Pulmonary artery endothelial cell (primary cell): ENCODE measurements at places on chromosomes 5 and 9. TPM values are rescaled to one million over a fixed set of nuclear protein-coding genes. Genes with fewer than 3 reads are reported as not detected.

- DNase-seq: no peak
Observed at GRCh38 chr5:175133185-175133584, 310.8 kb downstream of the DRD1 start.

GRCh38 chr5:170503990-170504596 is at the start of gene KCNIP1:
Gene KCNIP1 (plus strand): TSS chr5:170504020.
- DNase-seq: no peak

DNA sequence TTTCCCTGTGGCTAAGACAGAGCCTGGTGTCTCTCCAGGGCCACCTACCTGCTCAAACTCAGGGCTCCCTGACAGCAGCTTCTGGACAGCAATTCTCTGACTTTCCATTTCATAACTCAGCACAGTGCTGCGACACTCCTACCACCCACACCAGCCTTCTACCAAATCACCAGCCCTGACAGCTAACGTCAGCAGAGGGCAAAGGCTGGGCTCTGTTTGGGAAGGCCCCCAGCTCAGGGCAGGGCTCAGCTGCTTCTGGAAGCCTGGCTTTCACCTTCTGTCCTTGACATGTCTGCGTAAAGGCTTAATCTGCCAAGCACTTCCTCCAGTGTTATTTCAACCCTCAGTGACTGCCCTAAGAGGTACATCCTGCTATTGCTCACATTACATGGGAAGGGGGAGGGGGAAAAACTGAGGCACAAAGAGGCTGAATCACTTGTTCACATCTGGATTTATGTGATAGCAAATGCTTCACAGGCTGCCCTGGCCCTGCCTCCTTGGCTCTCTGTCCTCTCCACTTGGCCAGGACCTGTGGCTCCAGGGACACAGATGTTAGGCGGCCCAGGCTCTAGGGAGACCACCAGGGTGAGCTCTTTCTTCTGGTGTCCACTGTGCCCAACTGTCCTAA is 102.5 kb upstream of the PANK3 start:
- peak; percentile 19 for DNase-seq

- DNase-seq: no peak
Observed at GRCh38 chr5:142926549-142926948, 156.4 kb downstream of the ARHGAP26 start.

DNA sequence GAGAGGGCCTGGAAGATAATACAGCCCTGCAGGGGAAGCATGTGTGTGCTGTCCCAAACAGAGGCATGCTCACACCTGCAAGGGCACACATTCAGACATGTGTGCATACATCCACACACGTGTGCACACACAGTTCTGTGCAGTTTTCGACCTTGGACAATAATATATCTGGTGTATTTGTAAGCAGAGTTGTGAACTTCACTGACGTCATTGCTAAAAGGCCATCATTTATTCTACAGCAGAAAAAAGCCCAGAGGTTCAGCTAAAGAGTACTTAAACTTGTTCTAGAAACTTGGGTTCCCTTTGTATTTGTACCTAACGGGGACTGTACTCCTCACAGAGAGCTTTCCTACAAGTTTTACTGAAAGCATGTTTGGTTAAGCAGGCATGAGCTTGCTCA is 19.5 kb downstream of the IRX2 start:
- no peak for DNase-seq

DNA sequence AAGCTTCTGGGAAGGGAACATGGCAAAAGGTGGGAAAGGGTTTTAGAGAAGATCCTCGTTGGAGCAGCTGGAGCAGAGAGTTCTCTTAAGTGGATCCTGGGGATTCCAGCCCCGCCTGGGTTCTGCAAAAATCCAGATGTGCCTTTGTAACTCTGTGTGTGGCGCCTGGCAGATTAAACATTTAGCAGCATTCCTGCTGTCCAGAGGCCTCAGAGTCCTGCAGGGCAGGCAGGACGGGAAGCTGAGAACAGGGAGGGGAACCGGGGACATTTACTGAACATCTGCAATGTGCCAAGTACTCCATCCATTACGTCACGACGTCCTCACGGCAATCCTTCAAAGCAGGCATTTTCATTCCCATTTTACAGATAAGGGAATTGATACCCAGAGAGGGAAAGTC is 6.0 kb downstream of the EIF4E1B start:
- DNase-seq: no peak

DNA sequence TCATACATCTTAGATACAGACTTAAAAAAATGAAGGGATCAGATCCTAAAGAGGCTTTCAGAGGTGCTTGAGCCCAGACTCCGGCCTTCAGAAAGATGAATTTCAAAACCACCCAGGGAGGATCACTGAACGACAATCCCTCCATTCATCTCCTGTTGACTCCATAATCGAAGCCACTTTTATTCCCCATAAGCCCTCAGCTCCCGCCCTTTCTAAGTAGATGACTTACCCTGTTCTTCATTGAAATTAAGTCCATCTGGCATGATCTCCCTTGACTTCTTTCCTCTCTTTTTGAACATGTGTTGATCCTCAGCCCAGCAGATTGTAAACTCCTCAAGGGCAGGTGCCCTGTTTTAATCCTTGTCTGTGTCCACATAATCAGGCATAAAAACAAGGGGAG is 50.8 kb upstream of the ASTN2 start:
- no peak for DNase-seq

- DNase-seq: no peak
Observed at GRCh38 chr5:171579976-171580411, 160.5 kb downstream of the FGF18 start.

- no peak for DNase-seq
Observed at GRCh38 chr5:151005187-151005949, 15.0 kb upstream of the GPX3 start.

- no peak for DNase-seq
Observed at GRCh38 chr9:27856054-27856453, 282.8 kb upstream of the C9orf72 start.

- no peak for DNase-seq
Observed at GRCh38 chr9:107141967-107142366, 141.1 kb upstream of the RAD23B start.

DNA sequence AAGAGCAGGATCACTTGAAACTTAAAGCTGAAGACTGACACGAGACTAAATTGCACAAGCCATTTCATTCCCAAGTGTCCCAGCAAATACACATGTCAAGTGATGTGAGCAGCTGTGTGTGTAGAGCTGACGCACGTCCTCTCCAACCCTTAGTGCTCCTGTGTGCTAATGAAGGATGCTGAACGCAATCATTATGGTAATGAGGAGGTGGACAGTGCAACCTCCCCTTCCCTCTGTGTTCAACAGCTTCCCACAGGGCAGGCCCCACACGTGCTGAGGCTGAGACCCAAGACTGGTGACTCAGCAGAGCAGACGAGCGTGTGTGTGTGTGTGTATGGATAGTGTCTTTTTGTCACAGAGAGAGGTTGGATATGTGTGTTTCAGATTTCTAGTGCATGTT is 702.1 kb downstream of the SEMA5A start:
- DNase-seq: no peak

DNA sequence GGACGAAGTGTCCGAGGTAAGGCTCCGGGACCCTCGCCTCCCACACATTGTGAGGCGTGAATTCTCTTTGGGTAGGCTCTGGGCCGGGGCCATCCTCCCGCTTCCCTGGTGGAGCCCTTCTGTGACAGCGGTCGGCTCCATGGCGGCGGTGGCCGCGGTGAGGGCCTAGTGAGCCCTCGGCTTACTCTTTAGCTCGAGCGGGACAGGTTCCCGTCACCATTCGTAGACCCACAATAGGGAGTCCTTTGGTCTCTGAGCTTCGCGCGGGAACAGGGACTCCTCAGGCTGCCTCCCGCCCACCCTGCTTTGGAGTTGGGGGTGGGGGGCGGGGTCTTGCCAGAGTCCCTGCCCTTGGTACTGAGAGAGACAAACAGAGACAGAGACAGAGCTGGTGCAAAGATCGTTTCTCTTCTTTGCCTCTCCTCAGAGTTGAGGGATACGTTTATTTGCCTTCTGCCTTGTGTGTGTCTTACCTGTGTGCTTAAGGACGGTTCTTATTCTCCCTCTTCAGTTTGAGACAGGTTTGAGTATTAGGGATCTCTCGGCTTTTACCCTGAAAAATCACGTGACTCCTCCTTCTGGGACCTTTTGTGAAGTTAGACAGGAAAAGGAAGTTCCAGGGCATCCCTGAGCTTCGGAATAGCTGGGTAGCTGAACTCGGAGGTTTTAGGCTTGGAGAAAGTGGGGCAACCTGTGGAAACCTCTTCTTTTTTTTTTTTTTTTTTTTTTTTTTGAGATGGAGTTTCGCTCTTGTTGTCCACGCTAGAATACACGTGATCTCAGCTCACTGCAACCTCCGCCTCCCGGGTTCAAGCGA is 833 bp downstream of the ANKHD1 start:
- no peak for DNase-seq

GRCh38 chr5:99133921-99134320 is 205.1 kb upstream of the CHD1 start:
- no peak for DNase-seq

- DNase-seq: no peak
Observed at GRCh38 chr5:38190111-38190510, 68.2 kb upstream of the EGFLAM start.

DNA sequence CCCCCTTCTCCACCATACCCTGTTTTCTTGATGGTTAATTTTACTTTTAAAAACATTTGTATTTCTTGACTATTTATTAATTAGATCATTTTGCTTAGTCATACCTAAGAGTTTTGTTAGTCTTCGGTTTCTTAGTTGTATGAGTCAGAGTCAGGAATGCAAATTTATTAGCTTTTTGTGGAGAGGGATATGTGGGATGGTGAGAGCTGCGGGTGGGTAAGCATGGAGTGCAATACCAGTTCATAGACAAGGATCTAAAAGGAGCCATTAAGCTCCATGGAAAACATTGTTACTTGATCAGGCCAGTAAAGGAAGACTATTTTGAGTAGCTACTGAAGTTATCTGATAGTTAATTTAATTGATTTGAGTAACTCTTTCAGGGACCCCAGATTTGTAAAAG is 77.5 kb downstream of the ZSWIM6 start:
- peak; percentile 39 for DNase-seq

GRCh38 chr9:81656004-81656403 is 33.3 kb downstream of the TLE1 start:
- no peak for DNase-seq

- no peak for DNase-seq
Observed at GRCh38 chr5:176736301-176736930, 73.9 kb upstream of the UNC5A start.

DNA sequence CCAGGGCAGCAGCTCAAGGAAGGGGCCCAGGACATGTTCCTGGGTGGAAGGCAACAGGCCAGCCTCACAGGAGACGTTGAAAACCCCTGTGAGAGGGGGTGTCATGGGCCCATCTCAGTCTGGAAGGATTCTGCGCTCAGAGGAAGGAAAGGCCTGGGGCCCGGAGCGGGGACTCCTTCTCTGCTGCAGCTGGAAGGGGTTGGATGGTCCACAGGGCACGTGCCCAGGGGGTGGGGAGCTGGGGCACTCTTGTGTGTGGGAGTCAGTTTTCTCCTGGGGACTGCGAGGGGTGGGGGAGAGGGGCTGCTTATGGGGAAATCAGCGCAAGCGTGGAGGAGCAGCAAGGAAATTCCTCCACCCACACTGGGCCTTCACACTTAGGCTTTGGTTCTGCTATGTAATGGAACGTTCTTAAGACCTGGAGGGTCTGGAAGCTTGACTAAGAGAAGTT is 2.9 kb upstream of the LPCAT1 start:
- no peak for DNase-seq

GRCh38 chr9:99628849-99629620 is 192.7 kb upstream of the NR4A3 start:
- DNase-seq: no peak

DNA sequence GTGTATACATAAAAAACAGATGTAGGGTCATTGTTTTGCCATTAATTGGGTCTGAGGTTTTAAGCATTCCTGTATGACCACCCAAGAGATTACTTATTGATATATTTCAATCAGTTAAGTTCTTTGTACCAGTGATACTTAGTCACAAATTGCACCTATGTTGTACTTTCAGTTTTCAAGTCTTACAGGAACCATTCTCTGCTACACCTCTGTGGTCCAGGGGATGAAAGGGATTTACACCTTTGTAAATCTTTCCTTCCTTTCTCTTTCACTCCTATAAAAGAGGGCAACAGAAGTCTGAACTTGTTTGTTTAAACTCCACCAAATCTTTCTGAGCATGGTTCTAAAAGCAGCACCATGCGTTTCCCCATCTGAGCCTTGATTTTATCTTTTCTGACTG is 86.1 kb downstream of the DEPDC1B start:
- no peak for DNase-seq

DNA sequence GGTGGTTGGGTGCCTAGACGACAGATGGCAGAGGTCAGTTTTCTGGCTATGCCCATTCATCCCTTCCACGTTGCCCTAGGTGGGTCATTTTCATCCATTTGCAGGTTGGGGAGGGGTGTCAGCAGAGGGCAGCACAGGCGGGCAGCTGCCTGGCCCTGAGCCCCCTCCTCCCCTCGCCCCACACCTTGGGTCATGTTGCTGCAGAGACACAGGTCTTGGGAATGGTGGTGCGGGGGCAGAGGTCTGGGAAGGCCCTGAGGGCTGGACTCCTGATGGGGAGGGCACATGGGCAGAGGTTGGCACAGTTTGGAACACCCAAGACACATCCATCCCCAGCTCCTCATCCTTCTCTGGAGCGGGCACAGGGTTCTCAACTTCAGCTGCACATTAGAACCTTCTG is 103.2 kb upstream of the LMX1B start:
- no peak for DNase-seq

DNA sequence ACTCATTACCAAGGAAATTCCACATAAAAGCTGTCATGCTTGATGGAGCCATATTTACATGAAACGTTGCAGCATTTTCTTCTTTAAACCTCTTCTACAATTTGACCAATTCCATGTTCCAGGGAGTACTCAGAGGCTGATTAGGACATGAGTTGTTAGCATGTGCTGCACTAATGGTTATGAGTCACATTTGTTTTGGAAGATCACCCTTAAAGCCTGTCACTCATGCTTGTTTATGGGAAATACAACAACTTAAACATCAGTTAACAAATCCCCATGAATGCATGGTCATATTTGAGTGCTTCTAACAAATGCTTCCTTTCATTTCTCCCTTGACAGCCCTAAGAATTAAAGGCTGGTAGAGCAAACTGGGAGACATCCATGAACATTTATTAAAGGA is 156.1 kb downstream of the GHR start:
- DNase-seq: no peak

DNA sequence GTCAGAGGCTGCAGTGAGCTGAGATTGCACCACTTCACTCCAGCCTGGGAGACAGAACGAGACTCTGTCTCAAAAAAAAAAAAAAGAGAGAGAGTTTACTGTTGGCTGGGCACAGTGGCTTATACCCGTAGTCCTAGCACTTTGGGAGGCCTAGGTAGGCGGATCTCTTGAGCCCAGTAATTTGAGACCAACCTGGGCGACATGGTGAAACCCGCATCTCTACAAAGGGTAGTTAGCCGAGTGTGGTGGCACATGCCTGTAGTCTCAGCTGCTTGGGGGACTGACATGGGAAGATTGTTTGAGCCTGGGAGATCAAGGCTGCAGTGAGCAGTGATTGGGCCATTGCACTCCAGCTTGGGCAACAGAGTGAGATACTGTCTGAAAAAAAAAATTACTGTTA is 12.6 kb downstream of the HABP4 start:
- DNase-seq: no peak

GRCh38 chr5:89445106-89445745 is 562.2 kb upstream of the MEF2C start:
- DNase-seq: no peak

- DNase-seq: no peak
Observed at GRCh38 chr9:112548836-112549595, 62.4 kb downstream of the KIAA1958 start.

The FGF1 gene
- total RNA-seq: 0.53 TPM in 1 of 2 replicates, not detected in the other

The NOXA1 gene
- 0.11 and 0.66 TPM in 2 replicates for total RNA-seq

The AJM1 gene
- total RNA-seq: 0.66 and 0.78 TPM in 2 replicates

The SEC16A gene
- total RNA-seq: 18.8 and 19.9 TPM in 2 replicates

The IFNA13 gene
- not detected in 2 replicates for total RNA-seq

The SH3RF2 gene
- 1.3 and 2.5 TPM in 2 replicates for total RNA-seq

The FOXD4L3 gene
- 0.07 TPM in 1 of 2 replicates, not detected in the other for total RNA-seq

The OGN gene
- total RNA-seq: not detected in 2 replicates

The NIPAL4 gene
- not detected in 2 replicates for total RNA-seq

The PRRX2 gene
- not detected in 2 replicates for total RNA-seq

The FCHO2 gene
- 20.4 and 20.5 TPM in 2 replicates for total RNA-seq
